ENCODE measurements at places on chromosomes 3 and 15. TPM values are rescaled to one million over a fixed set of nuclear protein-coding genes. Genes with fewer than 3 reads are reported as not detected.

DNA sequence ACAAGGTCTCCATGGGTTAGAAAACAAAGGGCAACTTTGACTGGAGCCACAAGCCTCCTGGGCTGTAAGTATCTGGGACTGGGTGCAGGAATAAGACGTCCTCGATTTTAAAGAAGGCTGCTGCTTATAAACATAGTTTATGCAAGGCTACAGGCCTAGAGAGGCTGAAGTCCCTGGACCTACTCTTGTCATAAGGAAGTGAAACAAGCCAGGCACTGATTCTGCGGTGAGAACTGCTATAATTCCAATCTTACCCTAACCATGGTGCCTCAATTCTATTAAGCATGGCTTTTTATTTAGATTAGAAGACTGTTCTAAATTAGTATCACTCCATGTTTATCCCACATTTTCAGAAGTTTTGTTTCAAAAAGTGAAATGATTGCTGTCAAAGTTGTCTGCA is 777.6 kb downstream of the PLOD2 start:
- no peak for DNase-seq
- no peaks in the 10 kb centered on the region for H3K27me3 ChIP-seq
- no peaks in the 10 kb centered on the region for H3K4me1 ChIP-seq
- no peaks in the 10 kb centered on the region for H3K36me3 ChIP-seq
- H3K27ac ChIP-seq = no peak overlapping the region

- no peak overlapping the region for H3K4me3 ChIP-seq
- H3K27ac ChIP-seq = no peak overlapping the region
- peaks cover 3% of the 10 kb centered on the region for H3K4me1 ChIP-seq
- no peaks in the 10 kb centered on the region for H3K36me3 ChIP-seq
- H3K27me3 ChIP-seq = no peaks in the 10 kb centered on the region
Measured at GRCh38 chr3:59990915-59991314, 941.1 kb upstream of the CFAP20DC start.

DNA sequence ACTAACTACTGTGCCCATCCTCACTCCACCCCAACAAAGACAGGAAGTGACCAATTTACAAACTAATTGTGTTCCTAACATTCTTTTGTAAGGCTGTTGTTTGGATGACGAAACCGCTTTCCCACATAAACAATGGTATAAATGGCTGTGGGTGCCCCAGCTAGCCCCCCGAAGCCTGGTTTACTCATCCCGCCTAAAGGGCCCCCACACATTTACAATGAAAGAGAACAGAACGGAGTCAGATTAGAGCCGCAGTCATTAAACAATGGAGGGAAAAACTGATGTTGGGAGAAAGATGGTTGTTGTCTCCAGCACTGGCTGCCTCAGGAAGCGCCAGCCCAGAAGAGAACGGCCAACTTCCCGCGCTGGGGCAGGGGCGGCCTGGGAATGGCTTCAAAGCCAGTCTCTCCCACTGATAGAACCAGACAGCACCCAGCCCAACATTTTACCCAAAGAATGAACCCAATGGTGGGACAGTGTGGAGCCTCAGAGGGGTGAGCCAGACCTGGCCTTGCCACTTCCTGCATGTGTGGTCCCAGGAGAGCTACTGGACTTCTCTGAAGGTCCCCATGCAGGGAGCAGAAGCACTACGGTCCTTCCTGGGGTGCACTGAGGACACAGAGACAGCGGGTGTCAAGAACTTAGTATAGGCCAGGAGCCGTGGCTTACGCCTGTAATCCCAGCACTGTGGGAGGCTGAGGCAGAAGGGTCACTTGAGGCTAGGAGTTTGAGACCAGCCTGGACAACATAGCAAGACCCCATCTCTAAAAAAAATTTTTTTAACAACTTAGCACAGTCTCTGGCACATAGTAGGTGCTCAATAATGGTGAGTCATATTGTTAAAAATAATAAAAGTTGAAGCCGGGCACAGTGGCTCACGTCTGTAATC is 75.8 kb upstream of the GATA2 start:
- no peaks in the 10 kb centered on the region for H3K4me1 ChIP-seq
- H3K4me3 ChIP-seq = no peak overlapping the region
- no peak for DNase-seq
- H3K27me3 ChIP-seq = no peaks in the 10 kb centered on the region
- no peak overlapping the region for H3K27ac ChIP-seq
- H3K36me3 ChIP-seq = no peaks in the 10 kb centered on the region

- H3K4me3 ChIP-seq = no peak overlapping the region
- no peak overlapping the region for H3K27ac ChIP-seq
- DNase-seq = no peak
- H3K27me3 ChIP-seq = no peaks in the 10 kb centered on the region
- no peaks in the 10 kb centered on the region for H3K4me1 ChIP-seq
Measured at GRCh38 chr3:21673393-21673792, 77.6 kb downstream of the ZNF385D start.

DNA sequence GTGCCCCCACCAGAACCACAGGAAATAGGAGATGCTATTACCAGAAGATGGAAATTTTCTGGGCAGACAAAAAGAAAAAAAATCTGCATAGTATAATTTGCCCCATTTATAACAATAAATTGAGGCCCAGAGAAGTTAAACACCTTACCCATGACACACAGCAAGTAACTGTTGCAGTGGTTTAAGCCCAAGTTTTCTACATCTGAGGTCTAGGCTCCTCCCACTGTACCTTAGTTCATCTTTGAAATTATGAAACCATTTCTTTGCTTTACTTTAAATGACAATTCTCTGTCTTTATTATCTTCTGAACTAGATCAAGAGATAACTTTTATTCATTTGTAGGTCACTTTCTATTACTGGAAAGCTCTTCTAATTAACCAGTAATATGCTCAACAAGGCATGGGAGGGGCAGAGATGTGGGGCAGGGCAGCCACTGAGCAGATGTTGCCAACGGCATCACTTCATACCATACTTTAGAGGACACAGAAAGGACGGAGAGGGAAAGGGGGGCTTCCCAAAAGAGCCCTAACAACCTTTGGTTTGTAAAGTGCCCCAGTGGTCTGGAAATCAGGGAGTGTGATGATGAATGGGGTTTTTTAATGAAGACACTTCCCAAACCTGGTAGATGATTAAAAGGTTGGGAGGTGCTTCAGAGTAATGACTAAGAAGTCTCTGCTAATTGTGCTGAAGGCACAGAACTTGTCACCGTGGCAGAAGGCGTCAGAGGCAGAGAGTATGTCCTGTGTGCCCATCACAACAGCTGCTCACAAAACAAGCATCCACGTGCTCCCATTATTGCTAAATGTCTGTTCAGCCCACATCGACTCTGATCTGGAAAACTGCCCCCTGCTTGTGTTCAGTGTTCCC is 342.5 kb downstream of the SHQ1 start:
- H3K36me3 ChIP-seq = no peaks in the 10 kb centered on the region
- no peak overlapping the region for H3K4me3 ChIP-seq
- no peak overlapping the region for H3K27ac ChIP-seq
- H3K4me1 ChIP-seq = no peaks in the 10 kb centered on the region
- no peak for DNase-seq

DNA sequence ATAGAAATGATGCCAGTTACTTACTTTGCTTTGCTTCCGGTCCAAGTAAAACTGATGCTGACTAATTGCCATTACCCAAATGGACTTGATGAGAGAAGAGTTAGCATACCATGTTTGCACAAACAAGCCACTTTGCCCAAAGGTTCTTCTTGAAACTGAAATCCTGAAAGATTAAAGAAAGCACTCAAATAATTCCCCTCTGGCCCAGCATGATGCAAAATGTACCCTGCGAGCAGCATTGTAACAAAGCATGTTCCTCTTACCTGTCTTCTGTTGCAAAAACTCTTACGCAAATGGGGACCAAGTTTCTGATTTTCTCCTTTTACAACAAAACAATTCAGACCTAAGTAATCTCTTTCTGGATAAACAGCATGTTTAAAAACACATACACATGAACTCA is 74.5 kb upstream of the LMOD3 start:
- H3K36me3 ChIP-seq = no peaks in the 10 kb centered on the region
- H3K27me3 ChIP-seq = no peaks in the 10 kb centered on the region
- H3K4me3 ChIP-seq = no peak overlapping the region
- H3K27ac ChIP-seq = no peak overlapping the region

GRCh38 chr3:43785551-43785950 is 94.8 kb downstream of the ABHD5 start:
- H3K27me3 ChIP-seq = no peaks in the 10 kb centered on the region
- DNase-seq = no peak
- H3K4me3 ChIP-seq = no peak overlapping the region
- H3K36me3 ChIP-seq = no peaks in the 10 kb centered on the region
- no peak overlapping the region for H3K27ac ChIP-seq
- no peaks in the 10 kb centered on the region for H3K4me1 ChIP-seq

DNA sequence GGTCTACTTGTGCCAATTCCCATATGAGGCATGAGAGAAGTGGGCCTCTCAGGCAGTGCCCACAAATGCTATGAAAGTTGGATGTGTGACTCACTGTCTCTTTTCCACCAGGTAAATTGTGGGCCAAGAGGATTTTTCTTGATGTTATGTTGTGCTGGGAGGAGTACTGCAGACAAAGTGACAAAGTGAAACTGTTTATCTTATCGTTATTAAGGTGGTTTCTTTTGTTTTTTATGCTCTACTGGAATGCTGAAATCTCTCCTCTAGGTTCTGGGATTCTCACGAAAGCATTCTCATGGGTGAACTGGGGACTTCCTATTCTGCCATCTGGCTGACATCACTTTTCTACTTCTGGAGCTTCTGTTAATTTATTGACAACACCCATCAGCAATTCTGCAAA is 919.6 kb upstream of the EPHA6 start:
- no peaks in the 10 kb centered on the region for H3K36me3 ChIP-seq
- no peak overlapping the region for H3K27ac ChIP-seq
- DNase-seq = no peak
- no peaks in the 10 kb centered on the region for H3K27me3 ChIP-seq
- H3K4me1 ChIP-seq = no peaks in the 10 kb centered on the region
- H3K4me3 ChIP-seq = no peak overlapping the region

- DNase-seq = no peak
- no peak overlapping the region for H3K4me3 ChIP-seq
- no peak overlapping the region for H3K27ac ChIP-seq
- H3K36me3 ChIP-seq = no peaks in the 10 kb centered on the region
- H3K4me1 ChIP-seq = no peaks in the 10 kb centered on the region
Measured at GRCh38 chr15:100134586-100134985, 207.2 kb downstream of the ADAMTS17 start.

The ISLR2 gene
- not detected for total RNA-seq

The SLC2A2 gene
- total RNA-seq = not detected

The GOLGA8J gene
- not detected for total RNA-seq

The CLDN16 gene
- not detected for total RNA-seq

The KY gene
- not detected for total RNA-seq

The HLTF gene
- 19.1 TPM for total RNA-seq

Data from B cell (primary cell).